ENCODE measurements at places on chromosomes 2 and 18. TPM values are rescaled to one million over a fixed set of nuclear protein-coding genes. Genes with fewer than 3 reads are reported as not detected.

Gene ACKR3
- polyA plus RNA-seq = 32.3 TPM

Gene GIGYF2
- polyA plus RNA-seq = 65.3 TPM

Gene MYO5B
- 11.0 TPM for polyA plus RNA-seq

Gene ZNF521
- polyA plus RNA-seq = 55.5 TPM

Gene MAPRE3
- 6.2 TPM for polyA plus RNA-seq

Gene SCN9A
- polyA plus RNA-seq = 15.4 TPM

Gene CDH19
- 0.35 TPM for polyA plus RNA-seq

Gene MZT2A
- 54.4 TPM for polyA plus RNA-seq

Gene SLC9A4
- not detected for polyA plus RNA-seq

Gene HPCAL1
- polyA plus RNA-seq = 48.4 TPM

Gene ZAP70
- polyA plus RNA-seq = 2.4 TPM

Gene LBX2
- polyA plus RNA-seq = 0.49 TPM

Gene LOXHD1
- polyA plus RNA-seq = 1.6 TPM

Data from right lung (tissue), 10 donors.